AG20443 (cell line): ENCODE measurements at places on chromosomes 2 and 18.

- no peak for DNase-seq
Observed at GRCh38 chr2:139669675-139670074, 889.5 kb upstream of the NXPH2 start.

GRCh38 chr2:100193291-100193710 is 50.9 kb upstream of the AFF3 start:
- DNase-seq, result no peak

DNA sequence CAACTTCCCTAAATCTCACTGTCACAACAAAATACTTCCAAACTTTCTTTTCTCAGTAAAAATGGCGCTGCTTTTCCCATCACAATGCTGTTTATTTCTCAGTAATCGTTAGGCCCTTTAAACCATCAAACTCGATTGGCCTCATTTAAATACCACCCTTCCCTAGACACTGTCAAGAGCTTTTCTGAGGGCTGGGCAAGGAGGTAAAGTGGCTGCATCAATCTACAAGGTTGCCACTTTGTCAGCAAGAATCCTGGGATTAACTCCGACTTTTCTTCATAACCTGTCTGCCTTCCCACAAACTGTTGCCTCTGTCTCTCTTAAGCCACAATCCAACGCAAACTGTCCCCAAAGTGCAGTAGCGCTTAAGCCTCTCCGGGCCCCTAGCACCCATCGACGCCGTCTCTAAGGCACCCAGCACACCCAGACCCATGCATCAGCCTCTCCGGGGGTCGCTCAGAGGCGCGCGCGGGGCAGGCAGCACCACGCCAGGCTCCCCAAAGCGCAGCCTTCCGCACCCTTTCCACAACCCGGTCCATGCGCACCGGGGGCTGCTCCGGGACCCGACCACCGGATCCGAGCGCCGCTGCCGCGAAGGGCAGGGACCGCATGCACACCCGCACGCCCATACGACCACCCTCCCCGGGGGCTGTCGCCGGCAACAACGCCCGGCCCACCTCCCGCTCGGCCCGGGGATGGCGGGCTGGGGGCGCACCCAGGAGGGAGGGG is 683 bp downstream of the MBOAT2 start:
- peak; percentile 33 for DNase-seq

GRCh38 chr2:74138600-74139323 is 8.9 kb downstream of the BOLA3 start:
- no peak for DNase-seq

DNA sequence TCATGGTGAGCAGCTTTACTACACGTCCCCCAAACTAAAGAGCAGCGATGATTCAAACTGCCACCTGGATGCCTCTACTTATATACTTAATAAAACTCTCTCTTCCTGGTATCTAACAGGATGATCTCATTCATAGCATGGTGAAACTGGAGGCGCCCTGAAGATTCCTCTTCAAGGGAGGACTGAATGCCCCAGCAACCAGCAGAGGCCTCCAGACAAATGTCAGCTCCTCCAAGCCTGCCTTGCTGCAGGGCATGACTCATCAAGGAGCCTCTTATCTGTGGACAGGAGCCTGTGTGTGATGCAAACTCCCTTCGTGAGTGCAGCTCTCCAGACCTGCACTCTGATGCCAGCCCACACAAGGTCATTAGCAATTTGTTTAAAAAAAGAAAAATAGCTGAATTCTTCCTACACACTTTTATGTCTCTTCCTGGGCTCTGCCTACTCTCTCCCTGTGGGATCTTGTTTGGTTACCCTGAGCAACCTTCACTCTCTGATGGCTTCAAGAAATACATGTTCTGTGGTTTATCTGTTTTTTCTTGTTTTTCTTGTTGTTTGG is 30.2 kb downstream of the LONRF2 start:
- DNase-seq, result peak; percentile 63

- no peak for DNase-seq
Observed at GRCh38 chr2:86290596-86291327, 46.7 kb downstream of the REEP1 start.
